Inflammatory macrophage (primary cell): ENCODE measurements at places on chromosomes 2 and 18.

DNA sequence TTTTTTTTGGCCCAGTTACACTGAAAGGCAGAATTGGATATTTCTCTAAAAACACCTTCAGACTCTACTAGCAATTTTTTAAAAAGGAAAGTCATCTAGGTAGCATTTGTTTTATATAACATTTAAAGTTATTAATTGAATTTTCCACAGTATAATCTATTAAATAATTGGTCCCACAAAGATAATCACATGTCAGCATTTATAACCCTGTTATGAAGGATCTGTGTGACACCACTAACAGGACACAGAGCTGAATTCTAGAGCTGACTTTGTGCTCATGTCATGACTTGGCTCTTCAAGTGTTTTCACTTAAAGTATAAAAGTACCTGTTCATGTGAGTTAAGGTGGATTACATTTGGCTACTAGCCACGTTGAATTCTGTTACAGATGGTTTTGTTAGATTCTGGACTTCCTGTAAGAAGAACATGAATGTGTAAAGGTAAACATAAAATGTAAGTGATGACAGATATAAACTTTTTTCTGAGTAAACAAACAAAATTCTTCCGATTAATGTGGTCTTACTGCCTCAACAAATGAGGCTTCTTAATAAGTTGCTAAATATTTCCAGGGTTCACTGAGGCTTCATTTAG is 69.1 kb upstream of the PROKR1 start:
- DNase-seq: no peak

DNA sequence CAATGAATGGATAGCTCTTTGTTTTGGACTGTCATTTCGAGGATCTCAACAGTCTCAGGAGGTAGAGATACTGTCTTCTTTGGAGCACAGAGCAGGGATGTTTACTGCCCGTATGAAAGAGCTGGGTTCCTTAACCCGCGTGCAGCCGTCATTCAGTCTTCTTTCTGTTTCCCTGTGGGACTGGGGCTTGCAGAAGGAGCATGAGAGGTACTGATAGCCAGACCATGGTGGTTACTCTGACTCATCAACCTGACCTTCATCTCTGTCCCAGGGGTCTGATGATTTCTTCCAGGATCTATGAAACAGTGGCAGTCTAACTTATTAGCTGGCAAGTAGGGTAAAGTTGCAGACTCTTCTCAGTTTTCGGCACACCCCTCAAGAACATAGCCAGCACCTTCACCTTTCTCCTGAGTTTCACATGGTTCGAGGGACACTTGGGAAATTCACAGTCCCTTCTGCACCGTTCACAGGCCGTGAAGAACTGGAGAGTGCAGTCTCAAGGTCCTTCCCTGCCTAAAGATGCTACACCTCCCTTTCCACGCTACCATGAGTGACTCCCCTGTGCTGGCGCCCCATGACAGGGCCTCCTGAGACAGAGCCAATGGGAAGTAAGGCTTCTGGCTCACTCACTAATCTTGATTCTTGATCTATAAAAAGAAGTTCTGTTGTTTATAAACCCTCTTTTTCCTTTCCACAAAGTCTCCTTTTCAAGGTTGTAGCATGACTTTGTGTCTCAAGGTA is 226.2 kb downstream of the MC4R start:
- no peak for DNase-seq

DNA sequence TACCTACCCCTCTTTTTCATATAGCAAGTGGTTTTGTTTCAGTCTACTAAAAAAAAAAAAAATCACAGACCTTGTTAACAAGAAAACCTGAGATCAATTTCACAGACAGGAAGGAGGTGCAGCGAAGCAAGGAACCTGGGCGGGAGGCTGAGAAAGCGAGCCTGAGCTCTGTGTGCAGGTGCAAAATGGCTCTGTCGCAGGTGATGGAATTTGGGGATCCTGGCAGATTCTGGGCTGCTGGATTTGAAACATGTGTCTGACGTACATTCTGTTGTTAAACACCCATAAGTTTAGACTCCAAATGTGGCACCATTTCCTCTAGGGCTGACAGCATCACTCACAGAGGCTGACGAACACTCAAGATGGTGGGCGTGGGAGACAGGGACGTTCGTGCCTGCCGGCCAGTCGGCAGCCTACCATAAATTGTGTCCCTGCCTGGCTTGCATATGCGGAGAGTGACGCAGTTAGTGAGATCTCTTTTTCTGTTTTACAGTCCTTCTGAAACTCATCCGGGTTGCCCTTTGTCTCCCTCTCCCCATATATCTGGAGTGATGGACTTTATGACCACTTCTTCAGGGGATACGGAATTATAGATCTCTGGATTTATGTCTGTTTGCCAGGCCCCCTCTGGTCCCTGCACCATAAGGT is 8.8 kb upstream of the DDX1 start:
- no peak for DNase-seq

DNA sequence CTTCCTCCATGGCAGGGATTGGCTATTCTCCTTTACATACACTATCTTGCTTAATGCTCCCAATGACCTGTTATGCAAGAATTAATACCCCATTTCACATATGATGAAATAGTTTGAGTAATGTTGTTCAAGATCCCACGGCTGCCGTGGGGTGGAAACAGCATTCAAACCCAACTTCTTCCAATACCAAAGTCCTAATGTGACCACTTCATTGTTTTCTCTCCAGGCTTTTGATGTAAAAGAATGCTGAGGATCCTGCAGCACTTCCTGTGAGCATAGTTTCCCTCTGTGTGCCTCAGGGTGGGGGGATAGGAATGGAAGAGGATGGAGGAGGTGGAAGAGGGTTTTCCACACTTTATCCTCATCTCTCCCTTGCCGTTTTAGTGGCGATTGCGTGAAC is 199.4 kb downstream of the IRS1 start:
- DNase-seq: no peak

DNA sequence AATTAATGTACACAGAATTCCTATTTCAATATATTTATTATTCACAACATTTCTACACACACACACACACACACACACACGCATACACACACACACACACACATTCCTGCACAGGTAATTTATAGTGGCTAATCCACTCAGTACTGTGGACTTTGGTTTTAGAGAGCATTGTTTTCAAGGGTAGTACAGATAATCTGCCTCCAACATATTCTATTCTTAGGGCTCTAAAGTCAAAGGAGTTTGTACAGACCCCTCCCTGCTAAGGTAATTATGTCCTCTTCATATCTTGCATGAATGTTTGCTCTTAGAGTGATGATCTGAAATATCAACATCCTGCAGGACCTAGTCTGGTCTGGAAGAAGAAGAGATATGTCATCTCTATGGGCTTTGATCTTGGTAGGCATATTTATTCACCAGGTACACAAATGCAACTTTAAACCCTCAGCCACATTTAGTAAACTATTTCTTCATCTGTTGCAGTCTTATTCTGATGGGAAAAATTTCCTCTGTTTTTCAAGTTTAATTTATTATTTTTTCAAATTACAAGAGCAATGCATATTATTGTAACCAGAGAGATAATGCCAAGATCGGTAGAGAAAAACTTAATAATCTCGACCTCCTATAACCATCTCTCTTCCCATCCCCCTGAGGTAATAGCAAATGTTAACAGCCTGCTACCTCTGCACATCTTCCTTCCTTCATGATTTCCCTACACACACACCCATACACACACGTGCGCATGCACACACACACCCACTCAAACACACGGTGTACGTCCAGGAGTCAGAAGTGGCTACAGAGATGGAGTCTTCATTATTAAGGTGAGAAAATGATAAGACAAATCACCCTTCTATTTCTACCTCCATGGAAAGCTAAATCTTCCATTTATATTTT is 18.3 kb upstream of the POLE4 start:
- no peak for DNase-seq

- DNase-seq: no peak
Measured at GRCh38 chr2:39858677-39859076, 79.6 kb upstream of the THUMPD2 start.

GRCh38 chr2:10303694-10304378 is 1.1 kb downstream of the HPCAL1 start:
- DNase-seq: peak; percentile 73

- DNase-seq: no peak
Measured at GRCh38 chr18:48781988-48782363, 168.8 kb downstream of the SMAD7 start.

GRCh38 chr2:216636551-216637450 is 3.6 kb downstream of the IGFBP2 start:
- DNase-seq: peak; percentile 68

DNA sequence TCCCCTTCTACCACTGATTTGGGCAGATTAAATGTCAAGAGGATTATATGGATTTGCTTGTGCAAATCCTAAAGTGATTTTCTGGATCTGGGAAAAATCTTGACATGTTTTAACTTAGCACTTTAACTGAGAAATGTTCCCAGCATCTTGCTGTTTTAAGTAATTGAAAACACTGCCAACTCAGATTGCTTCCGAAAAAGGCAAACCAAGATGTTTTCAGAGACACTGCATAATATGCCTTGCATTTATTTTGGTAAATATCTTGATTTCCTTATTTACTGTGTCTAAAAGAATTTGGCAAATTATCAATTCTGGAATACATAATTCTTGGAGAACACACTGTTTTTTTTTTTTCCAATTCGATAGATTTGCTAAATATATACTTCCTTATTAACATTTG is 385.0 kb upstream of the FAM98A start:
- no peak for DNase-seq

DNA sequence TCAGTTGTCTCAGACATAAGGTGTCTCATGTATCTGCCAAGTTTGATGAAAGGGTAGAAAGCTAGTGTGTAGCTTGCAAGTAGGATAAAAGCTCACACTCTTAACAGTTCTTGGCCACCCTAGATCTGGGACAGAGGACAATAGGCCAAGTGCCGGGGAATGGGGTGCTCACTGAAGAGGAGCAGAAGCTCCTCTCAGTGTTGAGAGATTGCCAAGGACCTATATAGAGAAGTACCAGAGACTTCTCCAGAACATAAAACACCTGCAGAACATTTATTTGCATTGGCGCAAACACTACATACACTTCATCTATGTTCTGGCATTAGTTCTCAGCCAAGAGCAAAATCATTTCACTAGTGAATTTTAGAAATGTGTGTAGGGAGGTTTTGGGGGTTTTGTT is 2.9 kb upstream of the GTF3C3 start:
- DNase-seq: no peak

GRCh38 chr2:199460101-199460671 is 2.4 kb upstream of the SATB2 start:
- DNase-seq: peak; percentile 61

DNA sequence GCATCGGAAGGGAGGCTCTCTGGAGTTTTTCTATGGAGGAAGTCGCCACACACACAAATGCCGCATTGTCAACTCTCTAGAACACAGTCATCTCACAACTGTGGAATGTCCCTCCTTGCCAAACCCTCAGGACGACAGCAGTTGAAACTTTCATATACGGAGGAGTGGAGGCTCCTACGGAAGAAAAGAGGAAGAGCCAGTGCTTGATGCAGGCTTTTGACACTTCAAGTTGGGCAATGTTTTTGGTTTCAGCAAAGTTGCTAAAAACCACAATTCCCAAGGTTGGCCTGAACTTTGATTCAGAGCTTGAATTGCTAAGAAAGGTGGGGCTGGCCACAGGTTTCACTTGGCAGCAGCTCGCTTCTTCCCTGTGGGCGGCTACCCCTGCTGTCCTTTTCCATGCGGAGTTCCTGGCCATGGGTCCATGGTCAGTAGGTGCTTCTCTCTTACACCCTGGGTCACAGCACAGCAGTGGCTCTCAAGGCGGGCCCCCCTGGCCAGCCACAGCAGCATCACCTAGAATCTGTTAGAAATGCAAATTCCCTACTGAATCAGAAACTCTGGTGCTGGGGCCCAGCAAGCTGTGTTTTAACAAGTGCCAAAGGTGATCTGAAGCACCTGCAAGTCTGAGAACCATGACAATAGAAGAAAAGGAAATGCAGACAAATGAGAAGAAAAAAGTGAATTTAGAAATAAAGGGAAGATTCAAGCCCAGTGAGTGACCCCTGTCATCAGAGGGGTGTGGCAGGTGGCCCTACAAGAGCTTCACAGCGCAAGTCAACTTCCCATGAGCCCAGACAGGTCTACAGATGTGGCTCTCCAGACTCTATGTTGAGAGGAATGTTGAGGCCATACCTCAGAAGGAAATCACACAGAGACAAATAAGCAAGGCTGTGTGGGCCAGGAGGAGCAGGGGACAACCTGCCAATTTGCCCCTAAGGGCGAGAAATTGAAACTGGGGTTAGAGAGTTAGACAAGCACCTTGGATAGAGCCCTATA is 856.4 kb downstream of the RNF144A start:
- peak; percentile 95 for DNase-seq

DNA sequence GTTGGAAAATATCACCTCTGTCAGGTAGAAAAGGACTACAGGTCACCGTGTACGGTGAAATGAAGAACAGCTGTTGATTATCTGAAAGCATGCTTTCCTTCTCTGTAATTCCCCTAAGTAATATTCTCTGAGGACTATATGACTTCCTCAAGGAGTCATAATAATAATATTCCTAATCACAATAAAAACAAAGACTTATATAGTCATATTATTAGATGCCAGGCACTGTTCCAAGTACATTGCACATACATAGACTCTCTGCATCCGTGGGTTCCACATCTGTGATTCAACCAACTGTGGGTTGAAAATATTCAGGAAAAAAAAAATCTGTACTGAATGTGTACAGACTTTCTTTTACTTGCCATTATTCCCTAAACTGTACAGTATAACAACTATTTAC is 512.4 kb upstream of the ID2 start:
- no peak for DNase-seq

DNA sequence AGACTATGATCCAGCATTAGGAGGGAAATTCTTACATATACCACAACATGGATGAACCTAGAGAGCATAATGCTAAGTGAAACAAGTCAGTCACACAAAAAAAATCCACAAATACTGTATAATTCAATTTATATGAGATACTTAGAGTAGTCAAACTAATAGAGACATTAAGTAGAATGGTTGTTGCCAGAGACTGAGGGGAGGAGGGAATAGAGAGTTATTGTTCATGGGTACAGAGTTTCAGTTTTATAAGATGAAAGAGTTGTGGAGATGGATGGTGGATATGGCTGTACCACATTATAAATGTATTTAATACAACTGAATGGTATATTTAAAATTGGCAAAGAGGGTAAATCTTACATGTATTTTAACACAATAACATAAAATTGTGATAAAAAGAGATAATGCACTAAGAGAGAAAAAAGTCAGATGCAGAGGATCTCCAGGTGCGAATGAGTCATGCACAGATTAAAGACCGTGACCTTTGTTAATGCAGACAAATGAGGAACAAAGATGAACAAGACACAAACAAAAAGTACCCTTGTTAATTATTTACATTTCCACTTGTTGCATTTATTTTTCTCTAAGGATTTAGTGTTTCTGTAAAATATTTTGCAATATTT is 541.7 kb upstream of the MEX3C start:
- DNase-seq: no peak

- DNase-seq: no peak
Measured at GRCh38 chr2:188278388-188279092, 13.1 kb upstream of the GULP1 start.

DNA sequence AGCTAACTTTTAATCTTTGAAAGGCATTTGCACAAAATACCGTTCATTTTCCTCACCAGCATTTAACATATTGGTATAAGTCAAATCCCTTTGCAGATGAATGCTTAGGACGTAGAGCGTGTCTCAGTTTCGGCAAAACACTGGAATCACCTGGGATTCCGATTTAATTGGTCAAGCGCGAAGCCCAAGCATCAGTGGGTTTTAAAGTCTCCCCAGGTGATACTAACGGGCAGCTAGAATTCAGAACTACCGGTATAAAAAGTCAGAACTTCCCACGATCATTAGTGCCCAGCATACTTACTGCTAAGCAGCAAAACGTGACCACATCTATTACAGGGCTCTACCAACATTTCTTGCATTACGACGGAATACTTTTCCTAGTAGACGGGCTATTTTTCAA is 24.6 kb downstream of the ALPK2 start:
- DNase-seq: no peak
